Natural killer cell treated with Interleukin-12 subunit alpha and Interleukin-12 subunit beta and Interleukin-15 and Interleukin-18, amount 100 ng/mL, for 72 hours (primary cell): ENCODE measurements at places on chromosomes 7 and 10. TPM values are rescaled to one million over a fixed set of nuclear protein-coding genes. Genes with fewer than 3 reads are reported as not detected.
A peak's percentile ranks its signal among the peaks of the same experiment; 100 is the strongest.

- DNase-seq, result peak; percentile 82
Observed at GRCh38 chr10:102408728-102409603, 9.6 kb downstream of the PSD start.

GRCh38 chr10:36281831-36282331 lies 639.8 kb upstream of the FZD8 start:
- DNase-seq, result no peak

IDI2 gene
- not detected for total RNA-seq

DNA sequence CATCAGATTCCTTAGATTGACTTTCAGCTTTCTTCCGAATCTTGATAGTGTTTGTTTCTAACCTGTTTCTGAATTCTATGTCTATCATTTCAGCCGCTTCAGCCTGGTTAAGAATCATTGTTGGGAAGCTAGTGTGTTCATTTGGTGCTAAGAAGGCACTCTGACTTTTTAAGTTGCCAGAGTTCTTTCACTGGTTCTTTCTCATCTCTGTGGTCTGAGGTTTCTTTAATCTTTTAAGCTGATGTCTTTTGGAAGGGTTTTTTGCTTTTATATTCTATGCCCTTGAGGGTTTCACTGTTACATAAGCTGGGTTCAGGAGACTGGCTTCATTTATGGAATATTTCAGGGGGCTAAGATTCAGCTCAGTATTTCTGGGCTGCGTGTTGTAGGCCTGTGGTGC lies 104.5 kb upstream of the PRSS58 start:
- no peak for DNase-seq

PPP1R17 gene
- total RNA-seq, result not detected

GRCh38 chr7:71173955-71174354 lies 42.0 kb downstream of the GALNT17 start:
- DNase-seq, result no peak

DNA sequence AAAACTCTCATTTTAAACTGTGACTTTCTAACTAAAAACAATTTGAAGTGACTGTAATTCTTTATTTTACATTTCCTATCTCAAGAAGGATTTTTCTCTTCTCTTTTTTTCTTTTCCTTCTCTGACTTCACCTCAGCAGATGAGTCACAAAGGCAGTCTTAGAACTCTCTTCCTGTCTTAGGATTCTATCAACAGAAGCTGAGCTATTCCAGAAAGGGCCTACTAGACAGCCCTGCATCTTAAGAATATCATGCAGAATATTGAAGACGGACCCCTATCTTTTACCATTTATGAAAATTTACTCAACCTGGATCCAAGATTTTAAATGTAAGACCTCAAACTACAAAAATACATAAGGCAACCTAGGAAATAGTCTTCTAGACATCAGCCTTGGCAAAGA lies 365.7 kb upstream of the SEMA3C start:
- DNase-seq, result no peak

KAZALD1 gene
- 1.9 TPM for total RNA-seq

GRCh38 chr7:129734400-129734799 lies 122.9 kb downstream of the NRF1 start:
- no peak for DNase-seq

TLL2 gene
- total RNA-seq, result 0.57 TPM

GRCh38 chr10:73586583-73586984 lies 4.6 kb downstream of the USP54 start:
- no peak for DNase-seq

DNA sequence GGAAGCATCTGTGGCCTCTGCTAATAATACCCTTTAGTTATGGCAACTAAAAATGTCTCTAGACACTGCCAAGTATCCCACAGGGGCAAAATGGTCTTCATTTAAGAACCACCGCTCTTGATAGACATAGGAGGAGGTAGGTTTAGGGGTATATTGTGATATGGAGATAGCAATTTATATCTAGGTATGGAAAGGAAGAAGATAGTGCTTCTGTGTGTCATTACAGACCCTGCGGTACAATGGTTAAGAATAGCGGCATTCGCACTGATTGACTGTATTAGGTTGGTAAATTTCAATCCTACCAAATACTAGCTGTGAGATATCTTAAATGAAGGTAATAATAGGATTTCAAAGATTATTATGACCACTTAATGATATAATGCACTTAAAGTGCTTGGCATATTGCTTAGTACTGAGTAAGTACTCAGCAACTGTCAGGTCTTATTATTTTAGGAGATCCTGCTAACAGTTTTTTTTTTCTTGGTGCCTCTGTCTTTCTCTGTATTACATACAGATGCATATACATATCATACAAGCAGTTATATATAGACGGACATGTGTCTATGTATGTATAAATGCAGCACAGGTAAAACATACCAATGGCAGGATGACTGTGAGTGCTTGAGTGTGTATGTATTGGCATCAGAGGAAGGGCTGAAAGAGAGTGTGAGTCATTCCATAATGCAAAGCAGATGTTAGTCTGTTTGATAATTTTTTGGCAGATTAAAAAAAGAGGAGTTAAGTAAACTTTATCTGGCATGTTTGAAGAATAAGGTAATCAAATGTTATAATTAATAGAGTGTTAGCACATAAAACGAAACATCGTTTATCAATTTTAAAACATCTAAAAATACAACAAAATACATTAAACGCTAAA lies 50.0 kb upstream of the ITGB8 start:
- DNase-seq, result no peak
